Activated naive CD4-positive, alpha-beta T cell treated with anti-CD3 and anti-CD28 coated beads, Interleukin-2, amount 10 ng/mL, durations not matched to agents 5 hours and 36 hours (primary cell): ENCODE measurements at places on chromosomes 4 and X. TPM values are rescaled to one million over a fixed set of nuclear protein-coding genes. Genes with fewer than 3 reads are reported as not detected.

Gene LNX1
- total RNA-seq, result not detected

Gene SULT1B1
- 6.7 TPM for total RNA-seq

Gene RHOH
- 191 TPM for total RNA-seq

Gene RIBC1
- 1.3 TPM for total RNA-seq

Gene CENPE
- 42.6 TPM for total RNA-seq

Gene RASGEF1B
- total RNA-seq, result 2.9 TPM

Gene HERC5
- total RNA-seq, result 11.6 TPM

Gene FRMPD4
- total RNA-seq, result not detected

Gene S100G
- not detected for total RNA-seq

Gene FAM9A
- not detected for total RNA-seq

Gene HSPA4L
- total RNA-seq, result 0.30 TPM

Gene NCAPG
- total RNA-seq, result 62.7 TPM

Gene ZMAT1
- total RNA-seq, result 6.0 TPM

Gene FGF13
- total RNA-seq, result not detected

Gene PABPC5
- total RNA-seq, result not detected

Gene MAGEB10
- not detected for total RNA-seq

Gene TMEM150C
- total RNA-seq, result not detected

Gene MAGEA2B
- not detected for total RNA-seq

Gene PCDH11X
- total RNA-seq, result not detected

Gene CXorf65
- 33.1 TPM for total RNA-seq

Gene PRKG2
- 0.60 TPM for total RNA-seq

Gene RGN
- total RNA-seq, result not detected

Gene NAA15
- total RNA-seq, result 40.6 TPM

Gene CTAG1A
- total RNA-seq, result not detected

Gene FMR1
- 49.9 TPM for total RNA-seq

Gene NXT2
- total RNA-seq, result 12.0 TPM
